Hepatocyte (in vitro differentiated cells): ENCODE measurements at places on chromosomes 5 and 9. TPM values are rescaled to one million over a fixed set of nuclear protein-coding genes. Genes with fewer than 3 reads are reported as not detected.

- H3K36me3 ChIP-seq: no peaks in the 10 kb centered on the region
- no peak for DNase-seq
- H3K27me3 ChIP-seq: no peaks in the 10 kb centered on the region
- H3K4me3 ChIP-seq: no peak overlapping the region
Observed at GRCh38 chr9:124220946-124221451, 36.8 kb upstream of the NEK6 start.

- H3K27ac ChIP-seq: no peak overlapping the region
- DNase-seq: no peak
- no peaks in the 10 kb centered on the region for H3K36me3 ChIP-seq
- no peaks in the 10 kb centered on the region for H3K4me1 ChIP-seq
- peaks cover 2% of the 10 kb centered on the region for H3K27me3 ChIP-seq
- H3K4me3 ChIP-seq: no peak overlapping the region
Observed at GRCh38 chr5:73327908-73328455, 120.6 kb downstream of the FOXD1 start.

DNA sequence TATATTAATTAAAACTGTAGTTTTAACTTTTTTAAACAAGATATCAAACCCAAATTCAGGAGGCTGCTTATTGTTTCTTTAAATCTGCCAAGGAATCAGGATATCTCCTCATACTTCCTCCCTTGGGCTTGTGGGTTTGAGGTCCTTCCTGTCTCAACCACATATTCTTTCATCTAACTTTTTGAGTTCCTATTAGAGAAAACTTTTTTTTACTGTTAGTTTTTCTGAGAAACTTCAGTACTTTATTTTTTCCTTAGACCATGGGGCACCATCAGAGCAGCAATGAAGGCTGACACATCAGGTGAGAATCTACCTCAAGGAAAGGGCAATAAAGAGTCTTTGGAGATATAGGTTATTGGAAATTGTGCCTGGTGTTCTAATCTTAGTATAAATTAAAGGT, 56.7 kb downstream of the TSSK1B start:
- DNase-seq: no peak
- H3K27me3 ChIP-seq: no peaks in the 10 kb centered on the region
- no peak overlapping the region for H3K27ac ChIP-seq

DNA sequence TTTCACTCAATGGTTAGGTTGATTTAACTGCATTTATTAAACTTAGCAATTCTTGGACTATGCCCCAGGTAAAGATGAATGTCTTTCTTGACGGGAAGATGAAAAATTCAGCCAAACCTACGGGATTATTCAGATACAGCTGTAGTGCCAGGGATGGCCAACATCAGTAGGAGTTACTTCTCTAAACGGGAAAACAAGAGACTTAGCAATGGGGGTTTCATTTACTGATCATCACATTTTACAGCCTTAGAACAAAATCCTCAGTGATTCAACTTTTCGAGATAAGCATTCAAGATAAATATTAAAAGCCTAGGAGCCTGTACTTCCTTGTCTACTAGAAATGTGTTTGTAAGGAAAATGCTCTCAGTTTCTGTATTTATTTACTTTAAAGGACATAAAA, 46.1 kb downstream of the S1PR3 start:
- H3K27ac ChIP-seq: peak overlapping the region; percentile 57
- no peaks in the 10 kb centered on the region for H3K36me3 ChIP-seq
- H3K27me3 ChIP-seq: no peaks in the 10 kb centered on the region
- no peak overlapping the region for H3K4me3 ChIP-seq
- no peak for DNase-seq

The GABRA1 gene
- polyA plus RNA-seq: 0.42 TPM in 1 of 2 replicates, not detected in the other

The FSTL4 gene
- 0.51 and 0.74 TPM in 2 replicates for polyA plus RNA-seq

GRCh38 chr9:130542457-130543228, 36.7 kb upstream of the FUBP3 start:
- no peaks in the 10 kb centered on the region for H3K36me3 ChIP-seq
- H3K27ac ChIP-seq: no peak overlapping the region
- H3K4me3 ChIP-seq: no peak overlapping the region
- H3K4me1 ChIP-seq: no peaks in the 10 kb centered on the region
- H3K27me3 ChIP-seq: peaks cover 13% of the 10 kb centered on the region

DNA sequence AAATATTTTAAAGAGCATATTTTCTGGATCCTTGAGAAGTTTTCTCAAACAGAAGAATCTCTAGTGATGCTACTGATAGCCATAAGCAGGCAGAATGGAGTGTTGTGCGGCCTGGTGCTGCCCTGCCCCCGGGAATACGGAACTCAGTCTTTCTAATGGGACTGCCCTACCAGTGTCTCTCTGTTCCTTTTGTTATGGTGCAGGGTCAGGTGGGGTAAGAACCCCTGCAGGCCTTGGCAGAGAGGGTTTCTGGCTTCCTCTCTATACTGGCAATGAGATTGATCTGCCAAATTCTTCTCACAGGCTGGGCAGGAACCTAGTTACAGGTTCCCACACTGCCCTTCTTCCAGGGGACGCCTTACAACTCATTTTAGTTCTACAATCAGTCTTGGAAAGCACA, 2.6 kb downstream of the IL5 start:
- H3K4me1 ChIP-seq: no peaks in the 10 kb centered on the region
- H3K27me3 ChIP-seq: peaks cover 3% of the 10 kb centered on the region
- no peaks in the 10 kb centered on the region for H3K36me3 ChIP-seq

- no peak overlapping the region for H3K27ac ChIP-seq
- no peaks in the 10 kb centered on the region for H3K27me3 ChIP-seq
- no peaks in the 10 kb centered on the region for H3K4me1 ChIP-seq
- no peak overlapping the region for H3K4me3 ChIP-seq
- DNase-seq: no peak
- H3K36me3 ChIP-seq: no peaks in the 10 kb centered on the region
Observed at GRCh38 chr5:69052181-69052580, 41.6 kb upstream of the SLC30A5 start.

The SLC46A2 gene
- polyA plus RNA-seq: not detected in 2 replicates

GRCh38 chr5:58294598-58295305, 165.1 kb downstream of the PLK2 start:
- H3K27me3 ChIP-seq: no peaks in the 10 kb centered on the region
- H3K4me3 ChIP-seq: no peak overlapping the region
- H3K4me1 ChIP-seq: no peaks in the 10 kb centered on the region
- H3K36me3 ChIP-seq: no peaks in the 10 kb centered on the region
- no peak for DNase-seq

GRCh38 chr5:57595523-57595991, 112.9 kb upstream of the ACTBL2 start:
- no peaks in the 10 kb centered on the region for H3K27me3 ChIP-seq
- H3K4me1 ChIP-seq: no peaks in the 10 kb centered on the region
- H3K4me3 ChIP-seq: no peak overlapping the region

DNA sequence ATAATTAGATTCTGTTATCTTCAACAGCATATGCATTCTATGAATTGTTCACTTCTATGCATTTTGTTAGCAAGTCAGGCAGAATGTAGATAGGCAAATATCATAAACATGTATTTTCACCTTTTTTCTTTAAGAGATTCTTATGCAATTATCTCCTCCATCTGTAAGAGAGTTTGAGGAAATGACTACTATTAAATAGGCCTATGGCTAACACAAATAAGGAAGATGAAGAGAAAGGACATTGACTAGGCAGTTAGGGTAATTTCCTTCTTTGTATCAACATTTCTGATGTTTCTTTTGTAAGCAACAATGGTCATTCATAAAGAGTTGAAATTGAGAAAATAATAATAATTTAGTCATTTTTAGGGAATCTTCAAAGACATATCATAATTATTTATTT, 145.2 kb upstream of the CDH12 start:
- H3K4me1 ChIP-seq: no peaks in the 10 kb centered on the region
- H3K36me3 ChIP-seq: no peaks in the 10 kb centered on the region
- H3K27me3 ChIP-seq: no peaks in the 10 kb centered on the region
- H3K4me3 ChIP-seq: no peak overlapping the region
- no peak for DNase-seq
